NCI-H2171 treated with DMSO at 0.1 percent for 48 hours (cell line): ENCODE measurements at places on chromosomes 12 and 14.

- no peak for DNase-seq
These were observed 26.0 kb downstream of the WBP11 start for GRCh38 chr12:14777271-14777670.

DNA sequence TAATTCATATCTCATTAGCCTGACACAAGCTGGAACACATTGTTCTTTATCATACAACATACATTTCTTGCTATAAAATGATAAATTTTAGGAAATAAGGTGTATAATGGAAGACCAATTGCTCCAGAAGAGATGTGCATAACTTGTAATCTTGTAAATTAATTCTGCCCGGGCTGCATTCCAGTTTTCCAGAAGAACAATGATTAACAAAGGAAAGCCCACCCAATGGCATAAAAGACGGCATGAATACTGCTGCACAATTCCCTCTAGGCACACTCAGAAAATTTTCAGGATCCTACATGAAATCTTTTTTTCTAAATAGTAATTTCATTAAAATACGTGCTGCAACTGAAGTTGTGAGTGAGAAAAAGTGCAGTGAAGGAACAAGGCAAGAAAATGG lies 137.4 kb upstream of the KRR1 start:
- no peak for DNase-seq

GRCh38 chr14:84162633-84163032 lies 1367.3 kb upstream of the FLRT2 start:
- DNase-seq: no peak

- DNase-seq: no peak
These were observed 250.4 kb downstream of the ALX1 start for GRCh38 chr12:85530456-85530855.

GRCh38 chr14:69101331-69101826 lies 51.5 kb downstream of the DCAF5 start:
- peak; percentile 3 for DNase-seq

- peak; percentile 95 for DNase-seq
These were observed 1.1 kb downstream of the CNTN1 start for GRCh38 chr12:40693207-40693821.

DNA sequence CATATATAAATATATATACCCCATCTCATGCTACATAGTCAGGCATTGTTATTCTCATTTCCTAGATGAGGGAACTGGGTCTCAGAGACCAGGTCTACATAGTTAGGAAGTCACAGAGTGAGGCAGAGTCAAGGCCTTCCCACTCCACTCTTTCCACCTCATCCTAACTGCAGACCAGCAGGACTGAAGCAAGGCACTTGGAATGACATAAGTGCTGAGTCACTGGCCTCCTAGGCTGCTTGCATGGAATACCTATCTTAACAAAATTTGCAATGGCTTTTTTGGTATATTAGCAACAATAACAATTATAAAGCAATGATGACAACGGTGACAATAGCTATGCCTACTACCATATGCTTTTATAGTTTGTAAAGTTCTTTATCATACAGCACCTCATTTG lies 5.4 kb upstream of the ANO4 start:
- no peak for DNase-seq

DNA sequence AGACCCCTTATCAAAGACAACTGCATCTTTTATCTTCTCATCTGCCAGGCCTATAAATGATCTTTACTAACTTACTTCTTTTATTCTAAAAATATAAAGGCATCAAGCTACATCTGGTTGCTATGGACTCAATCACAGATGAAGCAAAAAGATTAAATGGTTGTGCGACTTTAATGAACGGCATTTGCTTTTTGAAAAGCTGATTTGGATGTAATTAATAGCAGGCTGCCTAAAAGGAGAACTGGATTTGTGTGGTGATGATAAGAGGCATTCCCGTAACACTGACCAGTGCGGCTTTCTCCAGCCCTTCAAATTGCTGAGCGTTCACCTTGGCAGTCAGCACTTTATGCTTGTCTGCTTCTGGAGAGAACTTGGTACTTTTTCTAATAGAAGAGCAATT lies 103.8 kb downstream of the ARMH4 start:
- no peak for DNase-seq

DNA sequence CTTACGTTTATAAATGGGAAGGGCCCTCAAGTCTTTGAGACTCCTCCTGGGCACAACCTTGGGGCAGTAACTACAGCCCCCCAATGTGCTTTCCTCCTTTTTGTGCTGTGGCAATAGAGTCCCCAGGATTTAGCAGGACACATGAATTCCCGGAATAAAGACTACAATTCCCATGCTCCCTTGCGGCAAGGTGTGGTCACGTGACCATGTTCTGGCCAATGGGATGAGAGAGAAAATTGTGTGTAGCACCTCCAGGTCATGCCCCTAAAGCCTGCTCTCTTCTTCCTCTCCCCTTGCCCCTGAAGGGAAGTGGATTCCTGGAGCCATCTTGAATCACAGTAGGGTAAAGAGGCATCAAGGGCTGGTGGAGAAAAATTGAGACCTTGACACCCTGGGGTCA lies 295.1 kb upstream of the SFSWAP start:
- DNase-seq: peak; percentile 47

- no peak for DNase-seq
These were observed 9.6 kb upstream of the IFI27L2 start for GRCh38 chr14:94139006-94139405.

- peak; percentile 15 for DNase-seq
These were observed 11.5 kb upstream of the CABP1 start for GRCh38 chr12:120628919-120629318.

- DNase-seq: no peak
These were observed 628 bp downstream of the MEG3 start for GRCh38 chr14:100826391-100827100.

DNA sequence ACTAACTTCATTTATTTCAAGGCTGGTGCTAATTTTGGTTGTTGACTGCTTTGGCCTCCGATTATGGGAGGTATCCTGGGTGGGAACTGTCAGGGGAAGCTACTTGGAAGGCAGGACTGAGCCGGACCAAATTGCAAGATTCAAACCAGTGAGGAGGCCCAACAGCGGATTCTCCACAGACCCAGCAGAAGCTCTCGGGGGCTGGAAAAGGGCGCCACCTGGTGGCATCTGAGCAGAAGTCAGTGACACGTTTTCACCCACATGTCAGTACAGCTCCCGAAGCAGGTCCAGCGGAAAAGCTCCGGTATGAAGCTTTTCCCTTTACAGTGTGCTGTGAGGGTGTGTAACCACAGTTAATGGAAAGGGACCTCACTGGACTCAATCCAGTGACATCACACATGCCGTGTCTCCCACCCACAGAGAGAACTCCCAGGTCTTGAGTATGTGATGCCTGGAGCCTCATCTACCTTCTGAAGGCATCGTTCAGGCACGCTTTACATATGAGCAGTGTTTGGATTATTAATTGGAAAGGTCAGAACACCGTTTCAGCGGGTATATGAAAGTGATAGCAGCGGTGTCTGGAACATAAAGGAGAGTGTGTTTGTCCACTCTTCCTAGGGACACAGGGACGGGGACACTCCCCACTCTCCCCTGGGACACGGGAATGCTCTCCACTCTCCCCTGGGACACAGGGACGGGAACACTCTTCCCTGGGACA lies 3.6 kb upstream of the P2RX2 start:
- peak; percentile 79 for DNase-seq

DNA sequence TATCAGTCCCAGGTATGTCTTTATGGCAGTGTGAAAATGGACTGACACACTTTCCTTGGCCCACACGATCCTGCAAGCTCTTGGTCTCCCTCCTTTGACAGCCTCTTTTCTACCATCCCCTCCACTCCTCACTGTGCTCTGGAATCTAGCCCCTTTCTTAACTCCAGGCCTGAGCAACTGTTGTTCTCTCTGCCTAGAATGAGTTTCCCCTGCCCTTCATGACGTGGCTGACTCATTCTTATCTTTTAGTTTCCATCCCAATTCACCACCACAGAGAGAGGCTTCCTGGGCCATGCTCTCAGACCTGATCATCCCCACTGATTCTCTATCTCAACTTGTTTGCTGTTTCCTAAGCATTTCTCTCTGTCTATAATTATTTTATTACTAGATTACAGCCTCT lies 157.4 kb upstream of the HMGA2 start:
- DNase-seq: no peak

- no peak for DNase-seq
These were observed 23.8 kb upstream of the LRTM2 start for GRCh38 chr12:1796515-1797010.

GRCh38 chr14:52052288-52052943 lies 16.4 kb downstream of the NID2 start:
- no peak for DNase-seq

DNA sequence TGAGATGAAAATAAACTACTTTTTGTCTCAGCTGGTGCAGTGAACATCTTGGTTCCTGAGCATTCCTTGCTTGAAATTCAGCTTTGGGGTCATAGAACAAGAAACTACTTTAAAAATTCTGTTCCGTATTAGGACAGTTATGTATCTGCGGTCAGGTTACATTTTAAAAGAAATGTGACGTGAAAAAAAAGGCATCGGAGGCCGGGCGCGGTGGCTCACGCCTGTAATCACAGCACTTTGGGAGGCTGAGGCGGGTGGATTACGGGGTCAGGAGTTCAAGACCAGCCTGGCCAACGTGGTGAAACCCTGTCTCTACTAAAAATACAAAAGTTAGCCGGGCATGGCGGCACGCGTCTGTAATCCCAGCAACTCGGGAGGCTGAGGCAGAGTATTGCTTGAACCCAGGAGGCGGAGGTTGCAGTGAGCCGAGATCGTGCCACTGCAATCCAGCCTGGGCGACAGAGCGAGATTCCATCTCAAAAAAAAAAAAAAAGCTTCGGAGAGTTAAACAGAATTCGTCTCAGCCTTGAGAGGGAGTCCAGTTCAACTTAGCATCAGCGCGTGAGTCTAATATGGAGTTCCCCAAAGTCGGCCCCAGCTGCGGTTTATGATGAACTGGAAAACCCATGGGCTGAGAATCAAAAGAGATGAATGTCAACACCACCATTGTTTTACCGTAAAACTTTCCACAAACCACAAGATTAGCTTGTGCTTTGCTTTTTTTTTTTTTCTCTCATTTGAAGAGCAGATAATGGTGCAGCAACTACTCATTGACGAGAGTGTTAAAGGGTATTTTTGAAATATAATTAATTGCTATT lies 2.1 kb upstream of the SLC2A13 start:
- no peak for DNase-seq

- no peak for DNase-seq
These were observed 339.8 kb downstream of the EMP1 start for GRCh38 chr12:13536219-13536910.

DNA sequence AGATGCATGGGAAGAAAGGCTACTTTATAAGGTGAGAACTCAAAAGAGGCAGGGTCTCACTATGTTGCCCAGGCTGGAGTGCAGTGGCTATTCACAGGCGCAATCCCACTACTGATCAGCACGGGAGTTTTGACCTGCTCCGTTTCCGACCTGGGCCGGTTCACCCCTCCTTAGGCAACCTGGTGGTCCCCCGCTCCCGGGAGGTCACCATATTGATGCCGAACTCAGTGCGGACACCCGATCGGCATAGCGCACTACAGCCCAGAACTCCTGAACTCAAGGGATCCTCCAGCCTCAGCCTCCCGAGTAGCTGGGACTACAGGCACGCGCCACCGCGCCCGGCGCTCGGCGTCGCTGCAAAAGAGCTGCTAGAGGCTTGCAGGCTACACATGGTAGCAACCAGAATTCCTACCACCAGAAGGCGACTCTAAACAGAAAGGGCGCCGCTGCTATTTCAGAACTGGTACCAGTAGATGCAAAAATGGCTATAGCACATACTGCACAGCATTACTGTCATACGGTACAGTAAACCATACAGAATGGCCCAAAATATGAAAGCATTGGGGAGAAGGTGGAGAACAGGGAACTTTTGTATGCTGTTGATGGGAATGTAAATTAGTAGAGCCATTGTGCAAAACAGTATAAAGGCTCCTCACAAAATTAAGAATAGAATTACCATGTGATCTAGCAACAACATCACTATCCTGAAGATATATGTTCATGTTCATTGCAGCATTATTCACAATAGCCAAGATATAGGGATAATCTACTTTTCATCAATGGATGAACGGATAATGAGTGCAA lies 1.2 kb upstream of the NEMF start:
- peak; percentile 63 for DNase-seq

DNA sequence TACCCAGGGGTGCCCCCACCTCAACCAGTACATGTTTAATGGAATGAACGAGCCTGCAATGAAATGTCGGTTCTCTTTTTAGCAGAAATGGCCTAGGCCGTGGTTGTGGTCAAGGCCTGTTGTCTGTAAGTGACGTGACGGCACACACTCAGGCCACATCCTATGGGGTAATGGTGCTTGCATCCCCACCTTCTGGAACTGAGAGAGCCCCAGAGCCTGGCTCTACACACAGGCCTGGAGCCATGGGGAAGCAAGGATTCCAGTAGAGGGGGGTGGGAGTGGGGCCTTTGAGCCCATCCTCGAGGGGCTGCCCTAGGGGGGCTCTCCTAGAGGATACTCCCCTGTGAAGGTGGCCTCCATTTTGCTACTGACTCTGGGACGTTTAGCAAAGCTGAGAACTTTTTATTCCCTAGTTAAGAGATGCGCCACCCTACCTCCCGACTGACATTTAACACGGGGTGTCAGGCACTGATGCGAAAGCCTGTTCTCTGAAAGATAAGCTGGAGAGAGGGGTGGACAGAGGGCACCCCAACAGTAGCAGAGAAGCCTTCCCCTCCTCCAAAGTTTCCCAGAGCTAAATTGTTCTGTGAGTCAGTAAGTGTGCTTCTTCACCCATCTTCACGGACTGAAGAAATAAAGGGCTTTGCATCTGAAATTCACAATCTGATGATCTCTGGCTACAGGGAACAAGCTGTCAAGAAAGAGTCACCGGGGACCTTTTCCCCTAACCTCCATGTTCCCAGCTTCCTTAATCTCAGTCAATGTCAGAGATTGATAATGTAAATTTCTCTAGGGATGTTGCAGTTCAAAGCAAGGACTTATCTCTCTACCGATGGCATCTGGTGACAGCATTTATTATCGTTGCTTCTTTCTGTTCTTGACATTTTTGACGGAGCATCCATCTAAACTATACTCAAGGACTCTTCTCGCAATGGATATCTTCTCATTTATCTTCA lies 6.8 kb downstream of the RIN3 start:
- no peak for DNase-seq

DNA sequence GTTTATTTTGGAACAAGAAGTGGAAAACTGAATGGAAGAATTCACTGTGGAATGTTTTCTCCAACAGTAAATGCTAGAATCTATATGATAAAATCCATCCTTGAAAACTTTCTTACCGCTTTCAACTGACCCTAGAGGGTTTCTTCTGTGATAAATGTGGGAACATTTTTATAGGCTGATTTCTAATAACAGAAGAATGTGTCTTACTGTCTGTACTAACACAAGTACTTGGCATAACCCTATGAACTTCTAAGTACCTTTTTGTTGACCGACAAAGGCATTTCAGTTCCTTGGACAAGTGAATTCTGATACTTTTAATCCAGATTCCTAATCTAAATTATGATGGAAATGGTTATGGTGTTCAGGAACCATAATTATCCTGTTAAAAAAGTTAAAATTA lies 1109.7 kb upstream of the FLRT2 start:
- DNase-seq: no peak
